Vagina (tissue), 2 donors: ENCODE measurements at places on chromosomes 7 and 10. TPM values are rescaled to one million over a fixed set of nuclear protein-coding genes. Genes with fewer than 3 reads are reported as not detected.

DNA sequence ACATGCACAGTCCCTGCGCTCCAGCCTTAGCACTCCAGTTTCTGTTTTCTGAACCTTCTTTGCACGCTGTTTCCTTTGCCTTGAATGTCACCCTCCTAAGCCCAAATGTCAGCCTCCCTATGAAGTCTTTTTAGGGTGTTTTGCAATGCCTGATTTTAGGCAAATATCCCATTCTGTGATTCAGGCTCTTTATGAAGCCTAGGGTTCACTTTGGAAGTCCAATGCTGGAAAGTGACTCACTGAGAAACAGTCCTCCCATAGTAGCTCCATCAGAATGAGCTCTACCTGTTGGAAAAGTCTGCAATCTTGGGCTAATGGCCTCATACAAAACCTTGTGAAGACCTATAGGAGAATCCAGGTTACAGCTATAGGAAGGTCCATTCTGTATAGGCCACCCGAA lies 5.3 kb downstream of the LAMB4 start:
- no peak for DNase-seq

DNA sequence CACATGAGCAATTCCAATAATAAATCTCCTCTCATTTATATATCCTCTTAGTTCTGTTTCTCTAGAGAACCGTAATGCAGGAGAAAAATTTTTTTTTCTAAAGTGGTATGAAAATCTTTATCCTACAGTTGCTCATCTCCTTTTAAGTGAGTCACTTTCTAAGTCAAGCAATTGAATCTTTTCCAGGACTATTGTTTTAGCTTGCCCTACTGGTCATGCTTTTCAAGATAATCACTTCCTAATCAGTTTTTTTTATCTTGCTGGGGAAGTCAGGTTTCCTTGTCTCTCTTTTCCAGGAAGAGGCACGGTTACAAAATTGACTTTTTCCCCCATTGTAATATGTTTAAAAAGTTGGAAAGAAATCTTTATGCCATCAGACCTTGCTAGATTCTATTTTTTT lies 44.0 kb downstream of the INPP5F start:
- no peak for DNase-seq

GRCh38 chr10:11573497-11573896 lies 38.0 kb downstream of the USP6NL start:
- no peak for DNase-seq

- DNase-seq, result no peak
These were observed 32.6 kb upstream of the ORC5 start for GRCh38 chr7:104240401-104240800.

GRCh38 chr10:29857843-29858701 lies 201.3 kb downstream of the JCAD start:
- DNase-seq, result no peak

GRCh38 chr10:103763374-103764202 lies 91.8 kb downstream of the SH3PXD2A start:
- no peak for DNase-seq

- DNase-seq, result peak; percentile 86
These were observed 133.6 kb upstream of the GDF10 start for GRCh38 chr10:47166405-47166777.

GRCh38 chr7:156152390-156152789 lies 340.1 kb upstream of the SHH start:
- peak; percentile 25 for DNase-seq

GRCh38 chr10:48377751-48378530 lies 71.5 kb downstream of the MAPK8 start:
- DNase-seq, result no peak

- no peak for DNase-seq
These were observed 2.0 kb downstream of the BCL7B start for GRCh38 chr7:73555411-73555982.

DNA sequence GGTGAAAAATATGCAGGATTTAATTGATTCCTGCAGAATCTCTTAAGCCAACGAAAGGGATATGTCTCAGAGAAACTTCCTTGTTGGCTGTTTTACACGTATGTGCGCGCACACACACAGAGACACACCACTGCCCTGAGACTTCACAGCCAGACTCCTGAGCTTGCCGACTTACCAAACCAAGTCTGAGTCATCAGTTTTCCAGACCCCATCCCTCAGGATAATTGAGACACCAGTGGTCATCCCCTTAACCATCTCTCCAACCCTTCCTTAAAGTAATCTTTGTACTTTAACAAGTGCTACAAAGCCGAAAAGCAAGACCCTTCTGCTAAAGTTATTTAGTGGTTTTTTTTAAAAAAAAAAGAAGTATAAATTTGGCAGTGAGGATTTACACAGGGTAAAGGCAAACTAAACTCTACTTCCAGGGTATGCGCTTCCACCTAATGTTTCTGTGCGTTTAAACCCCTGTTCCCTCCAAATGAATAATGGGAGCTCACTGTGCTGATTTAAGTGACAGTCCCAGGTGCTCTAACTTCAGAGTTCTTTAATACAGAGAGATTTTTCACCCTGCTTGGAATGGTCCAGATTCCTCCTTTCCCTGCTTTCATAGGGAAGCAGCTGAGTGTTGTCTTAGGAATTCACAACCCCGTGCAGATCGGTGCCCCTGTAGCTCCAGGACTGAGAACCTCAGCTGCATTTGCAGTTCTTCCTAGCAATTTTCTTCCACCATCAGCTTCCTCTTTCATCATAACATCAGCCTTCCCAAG lies 198.5 kb downstream of the INHBA start:
- DNase-seq, result no peak

DNA sequence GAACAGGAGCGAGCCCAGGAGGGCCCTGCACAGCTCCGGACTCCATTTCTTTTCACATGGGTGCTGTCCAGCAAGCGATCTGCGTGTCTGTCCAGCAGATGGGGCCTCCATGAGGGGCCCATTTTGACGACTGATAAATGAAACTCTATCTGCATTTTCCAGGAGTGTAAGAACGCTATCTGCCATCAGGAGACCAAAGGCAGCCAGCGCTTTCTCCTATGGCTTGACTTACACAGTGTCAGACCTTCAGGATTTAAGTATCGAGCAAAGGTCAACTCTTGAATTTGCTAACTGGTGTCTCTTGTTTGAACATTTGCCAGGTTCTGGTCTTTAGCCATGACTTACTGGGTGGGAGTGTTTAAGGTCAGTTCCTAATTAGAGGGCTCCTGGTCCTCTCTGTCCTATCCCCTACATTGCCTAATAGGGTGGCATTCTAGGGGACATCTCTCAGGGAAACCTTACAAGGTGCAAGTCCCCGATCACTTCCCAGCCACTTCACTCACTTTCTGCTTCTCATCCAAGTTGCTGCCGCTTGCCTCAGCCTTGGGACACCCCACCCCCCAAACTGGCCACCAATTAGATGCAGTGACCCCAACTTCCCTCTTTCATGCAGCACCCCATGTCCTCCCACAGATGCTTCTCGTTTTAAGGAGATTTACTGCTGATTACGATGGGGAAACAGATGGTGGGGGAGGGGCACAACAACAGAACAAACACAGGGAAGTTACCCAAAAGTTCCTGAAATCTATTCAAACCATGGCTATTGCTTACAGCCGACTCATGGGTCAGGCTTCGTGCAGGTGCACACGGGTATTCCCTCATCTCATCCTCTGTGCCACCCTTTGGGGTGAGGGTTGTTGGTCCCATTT lies 20.0 kb downstream of the VSIR start:
- no peak for DNase-seq

GRCh38 chr10:90195288-90195840 lies 494.0 kb downstream of the KIF20B start:
- DNase-seq, result no peak

Gene ADRA2A
- total RNA-seq, result 14.2 TPM

DNA sequence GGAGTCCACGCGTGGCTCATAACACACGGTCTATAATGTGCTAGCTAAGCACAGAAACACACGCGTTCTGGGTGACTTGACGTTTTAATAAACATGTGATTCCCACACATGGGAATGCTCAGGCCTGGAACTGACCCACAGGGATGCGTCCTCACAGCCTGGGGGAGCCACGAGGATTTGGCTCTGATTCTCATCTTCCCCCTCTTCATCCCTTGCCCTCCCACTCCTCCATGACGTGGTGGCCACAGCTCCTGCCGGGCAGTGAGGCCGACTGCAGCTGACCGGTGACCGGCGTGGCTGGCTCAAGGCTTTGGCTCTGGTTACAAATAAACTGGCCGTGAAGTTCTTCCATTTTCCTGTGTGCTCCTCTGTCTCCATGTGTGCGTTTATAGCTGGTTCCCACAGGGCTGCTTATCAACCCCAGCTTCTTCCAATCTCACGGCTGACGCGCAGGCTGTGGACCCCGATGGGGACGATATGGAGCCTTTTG lies 40.9 kb upstream of the KLF6 start:
- DNase-seq, result no peak

Gene ELMO1
- total RNA-seq, result 74.4 TPM

DNA sequence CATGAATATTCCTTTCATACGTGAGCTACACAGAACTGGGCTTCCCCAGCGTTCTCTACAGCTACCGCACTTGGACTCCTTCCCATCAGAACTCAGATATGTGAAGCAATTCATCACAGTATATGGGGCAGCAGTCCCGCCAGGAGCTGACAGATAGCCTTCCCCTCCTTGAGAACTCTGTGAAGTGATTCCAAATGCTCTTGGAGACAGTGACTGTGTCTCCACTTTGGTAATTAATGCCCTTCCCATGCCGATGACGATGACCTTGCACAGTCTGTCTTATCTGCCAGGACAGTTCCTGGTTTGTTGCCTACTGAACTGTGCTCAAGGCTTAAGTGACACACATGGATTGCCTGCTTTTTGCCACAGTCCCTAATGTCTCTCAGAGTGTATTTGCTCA lies 75.0 kb upstream of the AFAP1L2 start:
- no peak for DNase-seq

- DNase-seq, result no peak
These were observed 865.9 kb downstream of the LRMDA start for GRCh38 chr10:76297358-76297757.

DNA sequence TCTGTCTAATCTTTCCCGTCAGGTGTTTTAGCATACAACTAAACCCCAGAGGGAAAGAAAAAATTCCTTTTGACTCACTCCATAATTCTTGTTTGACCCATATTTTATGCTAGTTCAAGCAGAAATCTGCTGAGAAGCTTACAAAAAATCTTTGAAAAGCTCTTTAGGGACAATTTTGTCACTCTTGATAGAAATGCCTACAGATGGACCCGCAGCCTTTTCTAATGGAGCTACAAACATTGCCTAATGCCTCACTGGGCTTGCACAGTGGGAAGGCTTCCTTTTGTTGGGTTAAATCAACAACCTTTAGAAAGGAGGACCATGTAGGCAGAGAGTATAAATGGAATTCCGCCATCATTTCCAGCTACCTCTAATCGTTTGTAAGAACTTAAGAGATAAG lies 344.5 kb downstream of the PCLO start:
- DNase-seq, result no peak

Gene MINDY4
- total RNA-seq, result 10.3 TPM

GRCh38 chr7:98250789-98251188 lies 1.2 kb downstream of the TECPR1 start:
- DNase-seq, result no peak

DNA sequence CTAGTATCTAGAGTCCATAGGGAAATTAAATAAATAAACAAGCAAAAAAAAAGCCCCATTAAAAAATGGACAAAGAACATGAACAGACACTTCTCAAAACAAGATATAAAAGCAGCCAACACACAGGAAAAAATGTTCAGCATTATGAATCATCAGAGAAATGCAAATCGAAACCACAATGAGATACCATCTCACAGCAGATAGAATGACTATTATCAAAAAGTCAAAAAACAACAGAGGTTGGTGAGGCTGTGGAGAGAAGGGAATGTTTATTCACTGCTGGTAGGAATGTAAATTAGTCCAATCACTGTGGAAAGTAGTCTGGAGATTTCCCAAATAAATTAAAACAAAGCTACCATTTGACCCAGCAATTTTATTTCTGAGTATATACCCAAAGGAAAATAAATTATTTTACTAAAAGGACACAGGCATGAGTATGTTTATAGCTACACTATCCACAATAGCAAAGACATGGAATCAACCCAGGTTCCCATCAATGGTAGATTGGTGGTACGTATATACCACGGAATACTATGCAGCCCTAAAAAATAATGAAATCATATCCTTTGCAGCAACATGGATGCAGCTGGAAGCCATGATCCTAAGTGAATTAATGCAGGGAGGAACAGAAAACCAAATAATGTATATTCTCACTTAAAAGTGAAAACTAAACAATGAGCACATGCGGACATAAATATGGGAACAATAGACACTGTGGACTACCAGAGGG lies 366.5 kb upstream of the SEMA3C start:
- DNase-seq, result no peak

GRCh38 chr7:155002411-155003091 lies 373 bp downstream of the PAXIP1 start:
- no peak for DNase-seq

DNA sequence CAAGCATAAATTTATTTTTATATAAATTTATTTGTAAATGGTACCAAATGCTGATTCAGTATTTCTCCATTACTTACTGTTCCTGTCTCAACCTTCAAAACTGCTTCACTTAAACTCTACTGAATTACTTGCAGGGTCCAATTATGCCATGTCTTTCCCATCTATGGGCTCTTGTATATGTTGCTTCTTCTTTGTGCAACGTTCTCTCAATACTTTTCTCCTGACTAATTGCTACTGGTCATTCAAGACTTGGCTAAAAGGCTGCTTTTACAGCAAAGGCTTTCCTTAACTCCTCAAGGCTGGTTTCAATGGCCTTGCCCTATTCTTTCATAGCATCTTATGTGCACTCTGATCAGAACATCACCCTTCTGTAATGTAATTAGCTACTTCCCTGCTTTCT lies 67.9 kb downstream of the RNLS start:
- no peak for DNase-seq

Gene MAP3K8
- 16.5 TPM for total RNA-seq

DNA sequence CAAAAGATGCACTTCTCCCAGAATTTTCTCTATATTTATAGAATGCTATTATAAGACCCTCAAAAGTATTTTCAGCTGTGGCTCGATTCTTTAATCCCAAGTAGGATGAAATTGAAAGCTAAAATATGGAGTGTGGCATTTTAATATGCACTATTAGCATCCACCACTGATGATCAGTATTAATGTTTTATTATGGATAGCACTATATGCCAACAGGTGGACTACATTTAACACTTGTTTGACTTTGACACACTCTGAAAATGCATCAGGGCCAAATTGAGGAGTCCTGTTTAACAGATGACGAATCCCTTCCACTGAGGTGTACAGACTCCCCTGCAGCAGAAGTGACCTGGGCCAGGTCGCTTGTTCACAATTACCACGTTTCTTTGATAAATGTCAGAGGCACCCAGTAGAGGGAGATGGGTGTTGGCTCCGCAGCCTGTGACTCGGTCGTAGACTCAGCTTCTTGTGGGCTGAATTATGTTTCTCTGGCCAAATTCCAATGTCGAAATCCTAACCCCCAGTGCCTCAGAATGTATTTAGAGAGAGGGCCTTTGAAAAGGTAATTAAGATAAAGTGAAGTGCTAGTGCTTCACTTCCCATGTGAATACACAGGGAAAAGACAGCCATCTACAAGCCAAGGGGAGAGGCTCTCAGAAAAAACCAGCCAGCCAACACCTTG lies 48.1 kb downstream of the WIPF3 start:
- no peak for DNase-seq

Gene UNCX
- not detected for total RNA-seq

Gene ZC3HAV1L
- total RNA-seq, result 55.7 TPM

Gene CH25H
- 0.74 TPM for total RNA-seq
